AG20443 (cell line): ENCODE measurements at places on chromosomes 13 and 19.

DNA sequence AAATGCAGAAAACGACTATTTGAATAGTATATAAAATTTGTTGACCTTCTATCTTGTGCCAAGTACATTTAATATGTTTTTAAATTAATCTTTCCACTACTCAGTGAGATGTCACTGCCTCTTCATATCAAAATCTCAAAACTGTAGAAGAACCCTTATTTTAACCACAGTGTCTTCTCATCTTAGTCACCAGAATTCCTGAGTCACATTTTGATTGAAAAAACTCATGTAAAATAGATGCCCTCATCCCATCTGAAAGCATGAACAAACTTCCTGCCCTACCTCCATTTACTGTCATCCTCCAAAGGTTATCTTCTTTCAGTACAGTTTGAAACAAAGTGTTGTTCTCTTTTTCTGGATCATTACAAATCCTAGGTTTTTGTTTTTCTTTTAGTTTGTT, 1215.4 kb downstream of the PCDH9 start:
- no peak for DNase-seq

GRCh38 chr19:5020368-5020767, 51.5 kb downstream of the KDM4B start:
- DNase-seq = no peak

DNA sequence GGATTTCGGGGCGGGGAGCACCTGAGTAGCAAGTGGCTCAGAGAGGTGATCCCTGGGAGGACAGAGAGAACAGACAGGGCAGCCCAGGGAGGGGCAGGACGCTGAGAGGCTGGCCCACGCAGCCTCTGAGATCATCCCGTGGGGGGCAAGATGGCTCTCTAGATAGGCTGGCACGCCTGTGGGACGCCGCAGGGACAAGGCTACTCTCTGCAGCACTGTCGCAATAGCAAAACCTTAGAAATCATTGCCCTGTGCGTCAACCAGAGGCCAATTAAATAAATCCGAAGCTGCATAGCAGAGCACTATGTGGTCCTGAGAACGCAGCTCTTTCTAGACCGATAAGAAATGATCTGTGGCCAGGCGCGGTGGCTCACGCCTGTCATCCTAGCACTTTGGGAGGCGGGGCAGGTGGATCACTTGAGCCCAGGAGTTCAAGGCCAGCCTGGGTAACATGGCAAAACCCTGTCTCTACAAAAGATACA, 5.1 kb downstream of the PEX11G start:
- DNase-seq = no peak

GRCh38 chr13:25906191-25906661, 145.6 kb downstream of the SHISA2 start:
- DNase-seq = no peak

- DNase-seq = no peak
These were observed 35.5 kb downstream of the SERTM1 start for GRCh38 chr13:36709136-36709890.

- DNase-seq = peak; percentile 42
These were observed 116.0 kb downstream of the COL4A2 start for GRCh38 chr13:110422913-110423688.

DNA sequence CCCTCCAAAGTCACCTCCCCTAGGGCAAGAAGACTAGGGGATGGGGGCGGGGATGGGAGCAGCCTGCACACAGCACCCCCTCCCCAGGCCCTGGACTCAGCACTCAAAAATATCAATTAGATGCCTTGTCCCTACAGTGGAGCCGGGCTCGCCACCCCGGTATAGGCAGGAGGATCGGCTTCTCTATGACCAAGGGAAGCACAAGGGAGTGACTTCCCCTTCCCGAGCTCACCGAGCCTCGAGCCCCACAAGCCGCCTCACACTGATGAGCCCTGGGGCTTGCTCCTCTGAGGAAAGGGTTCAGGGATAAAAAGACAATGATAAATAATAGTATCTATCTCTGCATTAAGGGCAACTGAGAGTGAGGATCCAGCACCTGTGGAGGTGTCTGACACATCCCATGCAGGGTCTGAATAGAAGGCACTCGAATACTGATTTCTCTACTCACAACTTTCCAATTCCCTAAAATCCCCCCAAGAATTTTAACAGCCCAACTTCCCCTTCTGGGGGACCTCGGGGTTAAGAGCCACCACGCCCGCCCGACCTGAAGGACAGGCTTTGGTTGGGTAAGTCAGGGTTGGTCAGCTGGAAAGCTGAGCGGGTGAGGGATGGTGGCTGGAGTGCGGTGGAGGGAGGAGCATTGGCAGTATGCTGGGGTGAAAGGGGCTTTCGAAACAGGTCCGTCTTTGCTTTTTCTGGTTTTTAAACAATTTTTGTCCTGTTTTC, 51.3 kb downstream of the STK24 start:
- DNase-seq = no peak

GRCh38 chr19:15457701-15458484, 6.5 kb downstream of the RASAL3 start:
- no peak for DNase-seq

- DNase-seq = no peak
These were observed 47.4 kb upstream of the SERPINE3 start for GRCh38 chr13:51292000-51292565.

- DNase-seq = no peak
These were observed 6.8 kb upstream of the BCAT2 start for GRCh38 chr19:48817585-48818124.

- no peak for DNase-seq
These were observed 3.5 kb downstream of the CIC start for GRCh38 chr19:42272535-42272897.

DNA sequence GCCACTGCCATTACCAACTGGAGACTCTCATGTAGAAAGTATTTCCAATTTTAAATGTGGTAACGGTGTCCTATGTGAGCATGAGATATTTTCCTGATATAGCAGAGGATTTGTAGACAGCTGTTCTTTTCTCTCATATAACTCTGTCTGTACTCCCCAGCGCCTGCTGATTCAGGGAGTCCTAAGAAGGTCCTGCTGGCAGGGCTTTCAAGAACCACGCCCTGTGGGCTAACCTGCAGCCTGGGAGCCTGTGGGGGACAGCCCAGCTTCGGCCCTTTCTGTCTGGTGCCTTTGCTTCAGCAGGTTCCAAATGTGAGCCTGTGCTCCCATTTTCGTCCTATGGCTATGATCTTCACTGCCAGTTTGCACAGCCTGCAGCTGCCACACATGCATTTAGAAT, 316.8 kb downstream of the ATP8A2 start:
- DNase-seq = no peak

- no peak for DNase-seq
These were observed 20.5 kb downstream of the VASP start for GRCh38 chr19:45527731-45528130.

GRCh38 chr13:98842070-98842469, 89.6 kb upstream of the SLC15A1 start:
- no peak for DNase-seq

DNA sequence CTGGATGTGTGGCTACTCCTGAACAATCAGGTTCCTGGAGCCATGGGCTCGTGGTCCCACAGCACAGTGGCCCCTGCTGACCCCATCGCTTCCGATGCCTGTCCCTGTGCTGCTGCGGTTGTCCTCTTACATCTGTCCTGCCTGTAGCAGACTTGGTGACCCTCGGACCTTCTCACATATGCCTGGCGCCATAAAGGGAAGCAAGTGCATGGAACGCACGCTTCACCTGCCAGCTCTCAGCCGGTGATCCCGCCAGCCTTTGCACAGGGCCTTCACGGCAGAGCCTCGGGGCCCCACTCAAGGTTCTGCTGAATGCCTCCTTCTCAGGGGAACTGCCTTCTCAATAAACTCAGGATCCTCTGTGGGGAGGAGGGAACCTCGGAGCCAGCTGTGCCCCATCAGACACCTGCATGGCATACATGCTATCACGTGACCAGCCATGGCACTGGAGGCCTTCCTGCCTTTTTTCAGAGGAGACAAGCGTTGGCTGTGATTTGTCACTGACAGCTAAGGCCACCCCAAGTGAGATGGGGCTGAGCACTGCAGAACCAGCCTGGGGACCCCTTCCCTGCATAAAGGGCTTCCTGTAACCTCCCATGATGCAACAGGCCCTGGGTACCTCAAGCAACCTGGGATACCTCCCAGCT, 24.3 kb downstream of the PEPD start:
- no peak for DNase-seq

DNA sequence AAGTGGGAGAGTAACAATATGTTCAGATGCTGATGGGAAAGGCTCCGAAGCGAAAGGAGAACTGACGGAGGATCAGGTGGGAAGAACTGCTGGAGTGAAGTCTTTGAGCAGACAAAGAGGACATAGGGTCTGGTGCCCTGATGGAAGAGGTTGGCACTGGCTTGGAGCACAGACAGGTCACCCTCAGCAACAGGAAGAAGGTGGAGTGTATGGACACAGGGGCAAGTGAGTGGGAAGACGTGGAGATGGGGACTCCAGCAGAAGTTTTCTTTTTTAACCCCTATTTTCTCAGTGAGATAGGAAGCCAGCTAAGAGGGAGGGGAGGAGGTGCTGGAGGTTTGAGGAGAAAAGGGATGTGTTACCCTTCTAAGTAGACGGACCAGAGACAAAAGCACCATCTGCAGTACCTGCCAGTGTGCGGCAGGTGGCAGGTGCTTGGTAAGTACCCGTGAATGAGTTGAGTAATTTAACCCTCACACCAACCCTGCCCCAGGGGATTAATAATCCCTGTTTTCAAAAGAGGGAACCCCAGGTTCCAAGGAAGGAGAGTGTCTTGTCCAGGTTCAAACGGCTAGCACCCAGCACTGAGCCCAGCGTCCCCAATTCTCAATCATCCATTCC, 11.2 kb downstream of the HAS1 start:
- no peak for DNase-seq

- no peak for DNase-seq
These were observed 106.6 kb downstream of the LRCH1 start for GRCh38 chr13:46659413-46660065.

DNA sequence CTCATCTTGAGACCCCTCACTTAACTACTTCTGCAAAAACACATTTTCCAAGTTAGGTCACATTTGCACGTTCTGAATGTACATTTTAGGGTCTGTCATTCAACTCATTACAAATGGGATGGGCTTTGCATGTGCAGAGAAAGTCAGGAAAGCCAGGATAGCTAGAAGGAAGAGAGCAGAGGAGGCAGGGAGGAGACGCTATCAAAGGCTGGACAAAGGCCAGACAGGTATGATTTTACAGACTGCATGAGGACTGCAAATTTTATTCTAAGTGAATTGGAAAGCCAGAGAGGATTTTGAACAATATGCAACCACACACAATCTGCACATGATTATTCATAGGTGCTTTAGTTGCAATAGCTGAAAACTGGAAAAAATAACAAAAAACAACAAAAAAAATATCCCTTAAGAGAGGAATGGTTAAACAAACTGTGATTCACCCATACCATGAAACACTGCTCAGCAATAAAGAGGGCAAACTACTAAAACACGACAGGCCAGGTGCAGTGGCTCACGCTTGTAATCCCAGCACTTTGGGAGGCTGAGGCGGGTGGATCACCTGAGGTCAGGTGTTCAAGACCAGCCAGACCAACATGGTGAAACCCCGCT, 21.1 kb downstream of the SYDE1 start:
- no peak for DNase-seq

- DNase-seq = no peak
These were observed 1.1 kb upstream of the HMGB1 start for GRCh38 chr13:30466841-30467252.

- peak; percentile 21 for DNase-seq
These were observed 60.6 kb downstream of the NDFIP2 start for GRCh38 chr13:79541426-79542049.

- peak; percentile 67 for DNase-seq
These were observed 60.7 kb downstream of the MCF2L start for GRCh38 chr13:113029487-113030258.

GRCh38 chr13:109779074-109779473, 7.3 kb downstream of the IRS2 start:
- DNase-seq = no peak

DNA sequence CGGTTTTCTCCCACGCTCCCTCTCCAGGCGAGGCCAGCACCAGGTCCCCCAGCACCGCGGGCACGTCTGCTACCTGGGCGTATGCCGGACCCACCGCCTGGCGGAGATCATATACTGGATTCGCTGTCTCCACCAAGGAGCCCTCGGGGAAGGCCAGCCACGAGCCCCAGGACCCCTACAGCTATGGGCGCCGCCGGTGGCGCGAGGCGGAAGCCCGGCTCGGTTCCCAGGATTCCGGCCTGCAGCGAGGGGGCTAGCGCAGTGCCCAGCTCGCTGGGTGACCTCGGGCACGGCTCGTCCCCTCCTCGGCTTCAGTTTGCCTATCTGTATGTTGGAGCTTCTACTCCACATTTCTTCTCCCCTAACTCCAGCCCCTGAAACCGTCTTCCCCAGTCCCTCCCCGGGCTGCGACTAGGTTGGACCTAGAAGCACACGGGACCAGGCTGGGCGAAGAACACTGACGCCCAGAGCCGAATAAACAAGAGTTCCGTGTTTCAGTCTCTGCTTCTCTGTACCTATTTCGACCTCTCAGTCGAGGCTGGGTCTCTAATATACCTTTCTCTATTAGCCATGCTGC, 749 bp upstream of the CPT1C start:
- no peak for DNase-seq

GRCh38 chr13:98478189-98479129, 98.4 kb downstream of the STK24 start:
- DNase-seq = peak; percentile 52

GRCh38 chr19:1240925-1241324, 626 bp upstream of the ATP5F1D start:
- no peak for DNase-seq

DNA sequence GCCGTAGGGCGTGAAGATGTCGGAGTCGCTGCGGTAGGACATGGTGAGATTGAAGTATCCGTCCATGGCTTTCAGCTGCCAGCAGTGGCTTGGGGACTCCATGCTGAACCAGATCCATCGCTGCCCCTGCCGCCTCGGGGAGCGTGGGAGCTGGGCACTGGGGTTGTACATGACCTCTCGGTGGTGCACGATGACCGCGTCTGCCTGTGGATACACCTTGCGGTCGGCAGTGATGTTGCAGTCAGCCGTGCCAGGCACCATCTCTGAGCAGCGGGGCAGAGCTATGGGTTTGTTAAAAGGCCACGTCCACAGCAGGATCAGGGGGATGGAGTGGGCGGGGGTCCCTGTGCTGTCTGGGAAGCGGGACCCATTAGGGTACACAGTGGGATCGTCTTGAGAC, 7.4 kb downstream of the FUT6 start:
- DNase-seq = no peak

GRCh38 chr13:39051157-39051556, 12.9 kb downstream of the NHLRC3 start:
- DNase-seq = peak; percentile 24

DNA sequence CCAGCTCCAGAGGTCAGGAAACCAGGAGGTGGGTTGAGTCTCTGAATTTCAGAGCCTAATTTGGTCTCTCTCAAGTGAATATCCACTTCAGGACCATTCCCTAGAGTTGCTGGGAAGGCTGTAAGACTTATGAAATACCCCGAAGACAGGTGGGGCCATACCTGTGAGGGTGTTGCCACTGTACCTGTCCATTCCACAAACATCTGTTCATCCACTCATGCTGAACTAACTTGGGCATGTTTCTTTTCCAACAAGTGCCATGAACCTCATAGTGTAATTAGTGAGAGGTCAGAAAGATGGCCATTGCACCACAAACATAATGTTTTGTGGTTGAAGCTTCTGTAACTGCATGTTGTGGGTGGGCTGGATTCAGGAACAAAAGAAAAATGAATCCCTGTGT, 7.8 kb downstream of the ILF3 start:
- no peak for DNase-seq

GRCh38 chr19:49921871-49922795, 6.9 kb upstream of the ATF5 start:
- DNase-seq = peak; percentile 80
